ENCODE measurements at places on chromosomes 12 and 14. TPM values are rescaled to one million over a fixed set of nuclear protein-coding genes. Genes with fewer than 3 reads are reported as not detected.

The CELA1 gene
- not detected for total RNA-seq

The RND1 gene
- 3.5 TPM for total RNA-seq

- DNase-seq = no peak
Observed at GRCh38 chr12:75771023-75771422, 259.6 kb upstream of the KRR1 start.

- DNase-seq = no peak
Observed at GRCh38 chr14:103071544-103072251, 12.3 kb upstream of the LBHD2 start.
